ENCODE measurements at places on chromosomes 7 and 10. TPM values are rescaled to one million over a fixed set of nuclear protein-coding genes. Genes with fewer than 3 reads are reported as not detected.

- ATAC-seq, result no peak
Observed at GRCh38 chr10:35399414-35400009, 63.2 kb downstream of the CCNY start.

LRRC61 gene
- 1.6 TPM for total RNA-seq

DNA sequence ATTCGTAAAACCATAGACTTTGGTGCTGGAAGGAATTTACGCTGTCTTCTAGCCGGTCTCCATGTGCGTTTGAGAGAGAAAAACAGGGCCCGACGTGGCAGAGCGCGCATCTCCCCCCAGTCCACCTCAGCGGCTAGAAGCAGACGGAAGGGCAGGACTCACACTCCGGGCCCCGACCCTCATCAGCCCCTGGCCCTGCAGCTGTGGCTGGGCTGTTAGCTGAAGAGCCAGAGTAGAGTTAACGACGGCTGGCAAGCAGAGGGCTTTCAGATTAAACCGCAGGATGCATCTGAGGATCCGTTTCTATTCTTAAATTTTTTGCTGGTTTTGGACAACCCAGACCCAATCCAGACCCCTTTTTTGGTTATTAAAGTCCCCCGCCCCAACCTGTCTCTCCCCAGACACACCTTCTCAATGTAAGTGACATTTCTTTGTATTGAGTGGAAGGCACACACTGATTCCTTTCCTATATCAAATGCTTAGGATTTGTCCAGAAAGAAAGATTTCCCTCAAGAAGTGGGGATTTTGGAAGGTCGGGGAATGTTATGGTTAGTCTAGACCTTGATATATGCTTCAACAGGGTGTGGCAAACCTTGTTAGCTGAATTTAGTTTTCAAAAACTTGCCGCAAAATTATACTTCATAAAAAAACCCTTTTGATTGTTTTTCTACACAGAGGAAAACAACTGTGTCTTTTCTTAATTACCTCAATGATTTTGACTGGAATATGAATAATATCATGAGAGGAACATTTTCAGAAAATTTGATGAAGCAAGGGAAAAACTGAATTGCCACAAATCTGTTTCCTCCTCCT lies 1.7 kb upstream of the TBX20 start:
- ATAC-seq, result no peak

CPA1 gene
- 0.18 TPM for total RNA-seq

DNA sequence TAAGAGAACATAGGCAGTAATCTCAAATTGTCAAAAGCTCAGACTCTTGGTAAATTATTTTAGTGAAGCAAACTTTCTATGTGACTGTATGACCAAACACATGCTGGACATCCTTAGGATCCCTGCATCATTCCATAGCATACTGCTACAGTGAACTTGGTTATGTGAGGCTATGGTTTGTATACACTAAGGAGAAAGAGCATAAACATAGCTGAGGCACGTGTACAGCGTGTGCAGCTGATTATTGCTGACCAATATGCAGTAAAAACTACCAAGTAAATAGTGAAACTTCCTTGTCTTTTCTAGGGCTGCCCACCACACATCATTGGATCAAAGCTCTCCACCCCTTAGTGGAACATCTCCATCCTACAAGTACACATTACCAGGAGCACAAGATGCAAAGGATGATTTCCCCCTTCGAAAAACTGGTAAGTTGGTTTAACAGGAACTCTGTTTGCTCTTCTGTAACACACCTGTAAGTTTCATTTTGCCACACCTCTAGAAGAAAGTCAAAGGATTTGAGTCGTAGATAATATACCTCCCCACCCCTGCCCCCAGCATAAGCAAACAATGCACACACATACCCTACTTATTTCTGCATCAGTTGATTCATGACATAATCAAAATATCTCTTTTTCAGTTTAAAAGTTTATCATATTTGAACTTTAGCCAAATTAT lies 98.2 kb downstream of the HDAC9 start:
- ATAC-seq, result no peak

- ATAC-seq, result no peak
Observed at GRCh38 chr7:105877736-105878135, 1.3 kb upstream of the ATXN7L1 start.

DNA sequence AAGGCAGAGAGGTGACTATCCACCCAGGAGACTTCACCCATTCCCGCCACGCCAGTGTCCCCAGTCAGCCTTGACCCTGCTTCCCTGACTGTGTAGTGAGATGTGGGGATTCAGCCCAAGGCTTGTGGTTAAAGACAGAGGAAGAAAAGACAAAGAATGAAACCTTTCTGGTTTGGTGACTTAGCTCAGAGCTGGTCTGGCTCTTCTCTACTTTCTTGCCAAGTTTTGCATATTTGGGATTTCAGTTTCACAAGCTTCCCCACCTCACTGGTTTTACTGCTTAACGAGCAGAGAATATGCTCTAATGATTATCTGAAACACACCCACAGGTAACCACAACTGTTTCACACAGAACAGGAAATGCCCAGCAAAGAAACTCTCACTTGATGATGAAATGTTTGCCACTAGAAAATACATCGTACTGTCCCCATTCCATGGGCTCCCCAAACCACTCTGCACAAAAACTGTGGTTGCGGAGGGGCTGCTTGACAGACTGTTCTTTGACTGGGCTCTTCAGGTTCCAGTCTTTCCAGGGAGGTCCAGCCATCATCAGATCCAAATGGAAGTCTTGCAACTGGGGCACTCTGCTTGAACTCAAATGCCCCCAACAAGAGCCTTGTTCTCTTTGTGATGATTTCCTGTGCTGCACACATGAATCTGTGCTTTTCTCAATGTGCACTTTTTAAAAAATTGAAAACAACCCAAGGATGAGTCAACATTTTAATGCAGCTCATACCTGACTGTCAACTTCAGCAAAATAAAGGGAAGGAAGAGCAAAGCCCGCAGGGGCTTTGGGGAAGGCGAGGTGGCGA lies 95.5 kb downstream of the CTBP2 start:
- no peak for ATAC-seq
